Muscle of arm (tissue), 14 donors: ENCODE measurements at places on chromosomes 5 and 9. TPM values are rescaled to one million over a fixed set of nuclear protein-coding genes. Genes with fewer than 3 reads are reported as not detected.

The CNTFR gene
- polyA plus RNA-seq = not detected

The PLPP1 gene
- polyA plus RNA-seq = 55.8 TPM

The WDR31 gene
- 2.3 TPM for polyA plus RNA-seq

The LCN10 gene
- polyA plus RNA-seq = 5.2 TPM

The CCIN gene
- polyA plus RNA-seq = not detected

The SPATA31E1 gene
- 0.06 TPM for polyA plus RNA-seq

The FBP1 gene
- polyA plus RNA-seq = 0.77 TPM

The ADCY2 gene
- polyA plus RNA-seq = 47.1 TPM

The SPATA31C1 gene
- not detected for polyA plus RNA-seq

The ADAMTS13 gene
- 7.2 TPM for polyA plus RNA-seq

The TMEM203 gene
- 30.3 TPM for polyA plus RNA-seq

The UNC5A gene
- polyA plus RNA-seq = 1.7 TPM

The DDX4 gene
- not detected for polyA plus RNA-seq

The RETREG1 gene
- polyA plus RNA-seq = 77.1 TPM

The CAMK4 gene
- polyA plus RNA-seq = 4.8 TPM

The STING1 gene
- not detected for polyA plus RNA-seq

The WDR36 gene
- polyA plus RNA-seq = 210 TPM

The LHX3 gene
- not detected for polyA plus RNA-seq

The ANKRD34B gene
- polyA plus RNA-seq = 0.76 TPM

The TAF11L4 gene
- polyA plus RNA-seq = not detected

The SH2D3C gene
- polyA plus RNA-seq = 17.1 TPM

The PROB1 gene
- polyA plus RNA-seq = 20.9 TPM

The FCN2 gene
- polyA plus RNA-seq = not detected

The FAM163B gene
- 0.24 TPM for polyA plus RNA-seq

The SVEP1 gene
- polyA plus RNA-seq = 23.7 TPM

The ADAMTS12 gene
- 31.2 TPM for polyA plus RNA-seq

The RNF208 gene
- polyA plus RNA-seq = 2.0 TPM

The EGFLAM gene
- 50.2 TPM for polyA plus RNA-seq

The CYLC2 gene
- polyA plus RNA-seq = not detected

The TSSK1B gene
- polyA plus RNA-seq = not detected

The DRD1 gene
- 1.2 TPM for polyA plus RNA-seq

The FOXD4 gene
- 0.36 TPM for polyA plus RNA-seq

The INIP gene
- polyA plus RNA-seq = 16.9 TPM

The TAF11L5 gene
- not detected for polyA plus RNA-seq

The ZNF474 gene
- polyA plus RNA-seq = 1.1 TPM

The RICTOR gene
- 14.6 TPM for polyA plus RNA-seq

The AGXT2 gene
- polyA plus RNA-seq = 0.13 TPM

The SLC25A2 gene
- not detected for polyA plus RNA-seq

The CARTPT gene
- not detected for polyA plus RNA-seq

The FKBP15 gene
- 21.6 TPM for polyA plus RNA-seq
